Fibroblast of villous mesenchyme (primary cell): ENCODE measurements at places on chromosomes 12 and 14. TPM values are rescaled to one million over a fixed set of nuclear protein-coding genes. Genes with fewer than 3 reads are reported as not detected.
A peak's percentile ranks its signal among the peaks of the same experiment; 100 is the strongest.

DNA sequence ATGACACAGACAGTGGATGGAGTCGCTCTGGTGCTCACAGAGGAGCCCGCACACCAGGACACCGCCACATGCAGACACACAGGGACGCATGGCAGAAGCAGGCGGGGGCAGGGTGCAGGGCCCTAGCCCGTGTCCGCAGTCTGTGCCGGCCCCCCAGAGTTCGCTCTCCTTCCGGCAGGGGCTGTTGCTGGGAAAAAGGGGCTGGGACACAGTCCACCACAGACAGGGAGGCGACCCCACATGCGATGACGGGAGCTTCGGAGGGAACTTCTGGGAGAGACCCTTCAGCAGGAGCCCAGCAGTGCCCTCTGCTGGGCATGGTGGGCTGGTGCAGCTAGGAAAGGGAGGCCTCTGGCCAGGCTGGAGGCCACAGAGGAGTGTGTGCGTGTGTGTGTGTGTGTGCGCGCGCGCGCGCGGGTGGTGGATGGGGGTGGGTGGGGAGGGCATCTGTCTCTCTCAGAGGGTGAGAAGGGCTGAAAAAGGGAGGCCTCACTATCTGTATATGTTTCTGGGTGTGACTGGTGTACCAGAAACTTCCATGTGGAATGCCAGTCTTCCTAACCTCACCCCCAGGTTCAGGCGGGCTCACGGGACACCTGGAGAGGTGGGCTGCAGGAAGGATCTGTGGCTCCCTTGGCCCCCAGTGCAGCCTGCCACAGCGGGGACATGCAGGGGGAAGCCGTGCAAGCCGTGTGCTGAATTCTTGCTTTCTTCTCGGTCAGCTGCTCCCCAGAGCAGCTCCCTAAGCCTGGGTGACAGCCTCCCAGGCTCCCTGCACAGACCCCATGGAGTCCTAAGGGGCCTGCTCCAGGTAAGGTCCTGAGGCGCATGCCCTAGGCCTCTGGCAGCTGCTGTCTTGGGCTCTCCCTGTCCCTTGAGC is 60.7 kb downstream of the PLEKHG3 start:
- DNase-seq = peak; percentile 76

- peak; percentile 33 for DNase-seq
These were observed 103.6 kb downstream of the TMEM30B start for GRCh38 chr14:61177279-61178225.

DNA sequence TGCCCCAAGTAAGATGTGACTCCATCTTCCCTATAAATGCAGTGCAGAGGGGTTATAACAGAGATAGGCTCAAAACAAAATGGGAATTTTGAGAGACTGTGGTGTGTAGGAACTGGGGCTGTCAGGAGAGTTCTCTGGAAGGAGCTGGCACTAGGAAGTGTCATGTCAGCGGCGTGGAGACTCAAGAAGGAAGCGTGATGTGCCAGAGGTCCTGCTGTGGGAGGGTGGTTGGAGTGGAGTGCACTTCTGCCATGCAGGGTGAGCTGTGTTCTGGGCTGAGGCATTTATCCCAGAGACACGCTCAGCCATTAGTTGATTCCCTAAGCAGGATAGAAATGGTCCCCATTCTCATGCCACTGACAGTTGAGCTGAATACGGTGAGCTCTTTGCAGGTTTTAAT is 19.0 kb downstream of the GLT1D1 start:
- no peak for DNase-seq

- no peak for DNase-seq
These were observed 394.1 kb downstream of the BCAT1 start for GRCh38 chr12:24554612-24555295.

GRCh38 chr14:23093991-23094665 is 808 bp downstream of the ACIN1 start:
- peak; percentile 22 for DNase-seq

The CCNT1 gene
- 21.9 and 46.6 TPM in 2 replicates for total RNA-seq
